ENCODE measurements at places on chromosomes 7 and 10. TPM values are rescaled to one million over a fixed set of nuclear protein-coding genes. Genes with fewer than 3 reads are reported as not detected.

GRCh38 chr7:134085311-134085710, 41.8 kb upstream of the LRGUK start:
- no peak for DNase-seq

Gene SUGCT
- total RNA-seq = not detected

Gene CFAP69
- not detected for total RNA-seq

Gene TUBAL3
- not detected for total RNA-seq

GRCh38 chr10:89309156-89310055, 7.6 kb downstream of the IFIT2 start:
- DNase-seq = no peak

DNA sequence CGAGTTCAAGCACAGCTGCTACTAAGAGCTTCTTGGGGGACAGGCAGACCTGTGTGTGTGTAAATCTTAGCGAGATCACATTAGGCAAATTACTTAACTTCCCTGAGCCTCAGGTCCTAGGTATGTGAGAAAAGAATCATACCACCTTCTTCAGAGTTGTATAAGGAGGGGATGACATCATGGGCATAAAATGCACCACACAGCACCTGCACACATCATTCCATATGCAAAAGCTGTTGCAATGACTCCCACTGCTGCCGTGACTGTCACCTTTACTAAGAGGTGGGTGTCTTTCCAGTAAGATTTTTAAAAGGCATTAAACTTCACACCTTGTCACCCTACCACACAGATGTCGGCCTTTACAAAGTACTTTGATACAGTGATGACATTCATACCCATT, 146.0 kb downstream of the FANK1 start:
- DNase-seq = no peak

- no peak for DNase-seq
These were observed 135.9 kb downstream of the PTPN20 start for GRCh38 chr10:47047127-47047504.

DNA sequence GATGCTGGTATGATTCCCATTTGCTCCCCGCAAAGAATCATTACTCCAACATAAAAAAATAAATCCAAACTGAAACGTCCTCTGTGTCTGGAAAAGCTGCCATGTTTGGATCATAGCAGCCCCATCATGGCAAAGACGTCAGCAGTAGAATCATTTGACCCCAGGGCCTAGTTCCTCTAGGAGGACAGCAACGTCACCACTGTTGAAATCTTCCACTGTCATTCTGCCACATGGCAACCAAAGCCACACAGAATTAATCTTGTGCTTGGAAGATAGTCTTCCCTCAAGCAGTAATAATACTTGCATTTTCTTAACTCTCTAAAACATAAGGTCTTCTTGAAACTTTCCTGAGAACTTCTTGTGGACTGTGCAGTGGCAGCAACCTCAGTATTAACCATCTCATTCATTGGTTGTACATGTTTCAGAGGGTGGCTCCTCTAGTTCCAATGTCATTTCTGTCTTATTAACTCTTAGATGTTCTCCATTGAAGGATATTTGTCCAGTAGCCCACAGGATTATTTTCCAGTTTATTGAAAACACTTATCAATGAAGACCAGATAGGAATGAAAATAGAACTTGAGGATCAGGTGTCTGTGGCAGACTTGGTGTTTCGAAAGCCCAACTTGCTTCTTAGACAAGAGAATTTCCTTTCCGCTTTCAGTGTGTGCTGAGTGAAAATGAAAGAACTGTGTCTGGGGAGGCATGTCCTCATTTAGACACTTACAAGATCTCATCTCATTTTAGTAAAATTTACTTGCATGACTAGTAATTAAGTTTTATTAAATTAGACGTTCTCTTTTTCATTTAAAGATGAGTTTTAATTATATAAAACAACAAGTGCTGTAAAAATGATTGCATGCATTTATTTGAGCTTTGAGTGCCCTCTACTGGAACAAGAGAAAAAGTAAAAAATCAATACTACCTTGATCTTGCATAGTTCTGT, 28.9 kb upstream of the INHBA start:
- no peak for DNase-seq

Gene SPDYE9
- total RNA-seq = not detected

Gene ELN
- not detected for total RNA-seq

Measured in activated CD4-positive, alpha-beta T cell treated with anti-CD3 and anti-CD28 coated beads, Interleukin-2, amount 10 ng/mL, durations not matched to agents 7 days and 5 days (primary cell).